Spinal cord (tissue), 10 donors: ENCODE measurements at places on chromosomes 11 and 22. TPM values are rescaled to one million over a fixed set of nuclear protein-coding genes. Genes with fewer than 3 reads are reported as not detected.

- DNase-seq: no peak
Measured at GRCh38 chr11:73716153-73717056, 44.5 kb downstream of the RAB6A start.

PANX3 gene
- polyA plus RNA-seq: not detected

AQP11 gene
- 9.8 TPM for polyA plus RNA-seq

A4GALT gene
- polyA plus RNA-seq: 8.1 TPM

GRCh38 chr11:18599739-18600230 lies at the start of gene MISFA:
TSS of gene MISFA (plus strand) at chr11:18599789. CDS start at chr11:18599929, 140 bp downstream.
- DNase-seq: no peak

DNA sequence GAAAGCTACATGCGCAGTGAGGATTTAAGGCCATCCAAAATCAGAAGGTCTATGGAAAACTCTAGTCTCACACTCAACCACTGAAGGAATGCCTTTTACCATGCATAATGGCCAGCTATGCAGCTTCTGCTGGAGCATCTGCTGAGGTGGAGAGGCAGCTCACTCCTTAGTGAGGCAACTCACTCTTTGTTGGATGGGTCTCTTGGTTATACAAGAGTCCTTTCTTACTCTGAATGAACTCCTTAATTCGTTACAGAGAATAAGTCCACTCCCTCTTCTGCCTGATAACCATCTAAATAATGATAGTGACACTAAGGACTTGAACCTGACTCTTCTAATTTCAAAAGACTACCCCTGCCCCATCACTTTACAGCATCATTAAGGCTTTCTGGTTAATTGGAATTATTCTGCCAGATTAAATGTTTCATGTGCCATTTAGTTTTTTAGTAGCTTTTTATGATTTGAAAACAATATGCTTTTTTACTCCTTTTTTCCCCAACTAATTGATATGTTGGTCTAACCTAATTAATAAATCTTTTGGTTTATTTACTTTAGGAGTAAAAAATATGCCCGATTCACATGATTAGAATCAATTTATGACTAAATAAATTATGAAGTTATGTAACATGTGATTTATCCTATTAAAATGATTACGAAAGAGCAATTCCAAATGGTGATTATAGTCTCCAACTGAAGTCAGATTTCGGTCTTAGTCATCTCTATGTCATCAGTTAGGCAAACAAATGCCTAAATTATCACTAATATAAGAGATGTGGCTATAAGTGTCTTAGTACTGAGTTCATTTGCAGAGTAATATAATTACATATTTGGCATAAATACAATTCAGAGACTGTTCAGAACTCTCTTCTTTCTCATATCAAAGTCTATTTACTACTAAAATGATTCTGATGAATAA lies 286.7 kb upstream of the CCDC90B start:
- no peak for DNase-seq
